ENCODE measurements at places on chromosomes 7 and 10.

GRCh38 chr7:68474661-68475216 is 1123.5 kb upstream of the AUTS2 start:
- DNase-seq = no peak

GRCh38 chr10:10847387-10847786 is 170.3 kb upstream of the CELF2 start:
- DNase-seq = no peak

DNA sequence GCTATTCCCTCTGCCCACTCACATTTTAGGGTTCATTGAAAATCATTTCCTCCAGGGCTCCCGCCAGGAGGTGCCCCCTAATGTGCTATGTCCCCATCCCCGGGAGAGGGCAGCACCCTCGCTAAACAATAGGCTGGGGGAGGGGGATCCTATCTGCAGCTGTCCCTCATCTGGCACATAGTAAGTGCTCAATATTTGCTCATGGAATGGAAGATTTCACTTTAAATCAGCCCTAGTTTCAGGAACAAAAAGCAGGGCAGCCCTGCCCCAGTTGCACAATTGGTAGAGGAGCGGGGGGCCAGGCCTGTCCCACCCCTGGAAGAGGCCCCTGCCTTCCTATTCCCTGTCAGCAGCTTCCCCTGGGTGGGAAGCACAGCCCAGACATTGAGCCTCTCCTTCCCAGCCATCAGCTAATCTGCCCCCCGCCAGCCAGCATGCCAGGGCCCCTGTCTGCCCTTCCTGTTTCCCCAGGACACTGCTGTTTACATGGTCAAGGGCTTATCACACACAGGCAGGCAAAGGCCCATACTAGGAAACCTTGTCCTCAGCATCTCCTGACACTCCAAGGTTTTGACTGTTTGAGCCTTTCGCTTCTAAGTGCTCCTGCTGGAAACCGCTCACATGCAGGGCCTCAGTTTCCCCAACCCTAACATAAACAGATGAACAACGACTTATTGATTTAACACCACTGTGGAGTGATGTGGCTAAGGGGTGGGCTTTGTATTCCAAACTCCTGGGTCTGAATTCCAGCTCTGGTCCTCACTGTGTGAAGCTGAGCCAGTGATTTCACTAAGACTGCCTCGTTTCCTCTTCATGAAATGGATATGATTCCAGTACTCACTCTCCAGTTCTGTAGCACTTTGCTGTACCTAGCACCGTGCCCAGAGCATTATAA is 130.7 kb upstream of the ZMIZ1 start:
- no peak for DNase-seq

DNA sequence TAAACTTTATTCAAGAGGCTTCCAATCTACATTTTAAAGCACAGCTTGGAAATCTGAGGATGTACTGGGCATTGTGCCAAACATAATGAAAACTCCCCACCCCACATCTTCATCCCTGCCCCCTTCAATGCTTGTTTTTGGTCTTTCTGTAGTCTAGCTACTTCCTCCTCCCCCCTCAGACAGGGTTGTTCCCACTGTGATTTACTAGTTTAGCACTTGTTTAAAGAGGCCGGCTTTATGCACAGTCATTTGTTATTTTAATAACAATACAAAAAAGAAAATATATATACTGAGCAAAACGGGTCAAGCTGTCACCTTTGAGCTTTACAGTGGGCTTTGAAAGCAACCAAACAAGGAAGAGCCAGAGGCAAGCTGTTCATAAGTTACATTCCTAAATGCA is 132.6 kb downstream of the CHRM2 start:
- DNase-seq = no peak

DNA sequence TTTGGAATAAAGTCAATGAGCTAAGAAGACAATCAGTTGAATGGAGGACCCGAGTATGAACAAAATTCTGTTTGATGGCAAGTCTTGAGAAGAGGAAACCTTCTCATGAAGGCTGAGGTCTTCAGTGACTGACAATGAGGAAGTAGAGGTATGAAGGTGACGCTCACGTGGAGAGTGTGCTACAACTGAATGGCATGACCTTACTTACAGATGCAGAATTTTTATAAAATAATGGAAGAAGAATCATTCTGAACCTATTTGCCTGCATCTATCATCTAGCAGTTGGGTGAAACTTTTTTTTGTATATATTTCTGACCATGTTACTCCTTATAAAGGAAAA is 19.4 kb upstream of the SP4 start:
- no peak for DNase-seq
